Osteoblast (primary cell): ENCODE measurements at places on chromosomes 1 and 21. TPM values are rescaled to one million over a fixed set of nuclear protein-coding genes. Genes with fewer than 3 reads are reported as not detected.

DNA sequence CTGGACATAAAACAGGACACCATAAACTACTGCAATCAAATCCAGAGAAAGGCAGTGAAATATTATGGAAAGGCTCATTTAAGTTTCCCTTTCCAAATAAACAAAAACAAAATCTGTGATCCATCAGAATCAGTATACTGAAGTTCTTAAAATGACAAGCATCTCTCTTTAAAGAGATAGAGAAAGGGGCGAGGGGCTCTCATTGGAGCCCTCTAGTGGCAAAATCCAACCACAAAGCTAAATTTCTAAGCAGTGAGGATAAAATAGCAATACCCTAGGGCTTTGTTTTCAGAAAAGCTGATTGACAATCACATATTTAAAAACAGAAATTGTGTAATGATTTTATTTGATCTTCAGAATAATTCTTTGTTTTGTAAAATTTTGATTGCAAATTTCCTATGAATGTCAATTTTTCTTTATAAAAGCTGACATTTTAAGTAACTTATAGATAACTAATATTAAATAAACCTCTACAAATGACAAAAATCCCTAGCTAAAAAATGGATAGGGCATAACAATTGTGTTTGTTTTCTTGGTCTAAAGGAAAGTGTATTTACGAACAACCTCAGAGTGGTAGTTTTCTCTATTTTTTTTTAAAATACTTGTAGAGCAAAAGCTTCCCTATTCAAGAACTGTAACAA, 138.2 kb downstream of the COL24A1 start:
- no peak for DNase-seq
- H3K36me3 ChIP-seq, result no peaks in the 10 kb centered on the region
- no peaks in the 10 kb centered on the region for H3K4me1 ChIP-seq
- H3K4me3 ChIP-seq, result no peak overlapping the region
- H3K27ac ChIP-seq, result no peak overlapping the region

DNA sequence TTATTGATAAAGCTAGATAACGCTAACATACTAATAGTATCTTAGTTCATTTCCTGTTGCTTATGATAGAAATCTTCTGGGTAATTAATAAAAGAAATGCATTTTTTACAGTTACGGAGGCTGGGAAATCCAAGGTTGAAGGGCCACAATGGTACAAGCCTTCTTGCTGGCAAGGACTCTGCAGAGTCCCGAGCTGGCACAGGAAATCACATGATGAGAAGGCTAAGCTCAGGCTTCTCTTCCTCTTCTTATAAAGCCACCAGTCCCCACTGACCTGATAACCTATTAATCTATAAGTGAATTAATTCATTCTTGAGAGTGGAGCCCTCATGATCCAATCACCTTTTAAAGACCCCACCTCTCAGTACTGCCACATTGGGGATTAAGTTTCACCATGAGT, 82.6 kb downstream of the GPR161 start:
- peaks cover 3% of the 10 kb centered on the region for H3K36me3 ChIP-seq
- no peak overlapping the region for H3K27ac ChIP-seq
- H3K4me3 ChIP-seq, result no peak overlapping the region
- DNase-seq, result no peak

DNA sequence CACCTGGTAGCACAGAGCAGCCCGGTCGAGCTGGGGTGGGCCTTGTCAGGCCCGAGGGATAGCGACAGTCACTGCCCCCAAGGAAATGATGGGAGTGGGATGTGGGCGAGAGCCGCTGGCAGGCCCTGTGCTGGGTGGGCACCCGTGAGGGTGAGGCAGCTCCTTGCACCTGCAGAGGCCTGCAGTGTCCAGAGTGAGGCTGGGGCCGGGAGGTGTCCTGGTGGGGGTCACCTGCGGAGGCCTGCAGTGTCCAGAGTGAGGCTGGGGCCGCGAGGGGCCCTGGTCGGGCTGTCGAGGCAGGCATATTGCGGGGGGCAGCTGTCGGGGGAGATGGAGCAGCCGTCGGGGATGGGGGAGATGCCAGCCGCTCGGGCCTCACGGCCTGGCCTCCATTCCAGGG, 49.5 kb downstream of the SLC19A1 start:
- no peak overlapping the region for H3K4me3 ChIP-seq
- H3K27ac ChIP-seq, result no peak overlapping the region
- no peaks in the 10 kb centered on the region for H3K4me1 ChIP-seq
- H3K27me3 ChIP-seq, result no peaks in the 10 kb centered on the region

DNA sequence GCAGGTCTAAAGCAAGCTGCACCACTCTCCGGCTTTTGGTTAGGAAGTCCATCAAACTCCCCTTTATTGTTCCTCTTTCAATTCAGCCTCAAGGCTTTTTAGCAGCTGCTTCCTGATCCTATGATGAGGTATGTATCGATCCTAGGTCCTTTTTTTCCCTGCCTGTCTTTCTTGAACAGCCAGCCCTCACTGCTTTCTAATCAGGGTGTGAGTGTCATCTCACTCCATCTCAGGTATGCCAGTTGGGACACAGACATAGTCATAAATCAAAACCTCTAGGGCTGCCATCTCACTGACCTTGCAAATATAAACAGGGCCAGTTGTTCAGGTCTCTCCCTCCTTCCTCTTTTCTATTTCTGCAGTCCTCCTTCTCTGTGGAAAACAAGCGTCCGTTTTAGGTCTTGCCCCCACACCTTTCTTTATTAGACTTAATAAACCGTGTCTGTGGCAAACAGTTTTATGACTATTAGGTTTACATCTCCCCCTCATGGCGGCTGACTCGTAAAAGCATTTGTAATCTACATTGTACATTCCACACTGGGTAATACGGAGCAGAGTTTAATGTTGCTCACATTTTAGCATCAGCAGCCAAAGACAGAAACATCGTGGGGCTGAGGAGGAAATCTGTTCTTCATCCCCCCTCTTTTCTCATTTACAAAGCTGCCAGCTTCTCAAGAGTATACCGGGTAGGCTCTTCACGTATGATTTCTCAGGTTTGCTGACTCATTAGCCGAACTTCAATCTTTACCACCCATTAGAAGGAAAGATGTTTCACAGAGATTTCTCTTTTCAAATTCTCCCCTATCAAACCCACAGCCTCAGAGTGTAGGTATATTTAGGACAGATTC, 11.6 kb downstream of the STYXL2 start:
- no peaks in the 10 kb centered on the region for H3K4me1 ChIP-seq
- H3K4me3 ChIP-seq, result no peak overlapping the region
- no peak overlapping the region for H3K27ac ChIP-seq
- H3K36me3 ChIP-seq, result no peaks in the 10 kb centered on the region

GRCh38 chr1:235093696-235094592, 34.7 kb downstream of the TOMM20 start:
- peak; percentile 91 for DNase-seq
- H3K27ac ChIP-seq, result peak overlapping the region; percentile 64
- peak overlapping the region; percentile 66 for H3K4me3 ChIP-seq
- H3K36me3 ChIP-seq, result no peaks in the 10 kb centered on the region
- H3K4me1 ChIP-seq, result peaks cover 10% of the 10 kb centered on the region

DNA sequence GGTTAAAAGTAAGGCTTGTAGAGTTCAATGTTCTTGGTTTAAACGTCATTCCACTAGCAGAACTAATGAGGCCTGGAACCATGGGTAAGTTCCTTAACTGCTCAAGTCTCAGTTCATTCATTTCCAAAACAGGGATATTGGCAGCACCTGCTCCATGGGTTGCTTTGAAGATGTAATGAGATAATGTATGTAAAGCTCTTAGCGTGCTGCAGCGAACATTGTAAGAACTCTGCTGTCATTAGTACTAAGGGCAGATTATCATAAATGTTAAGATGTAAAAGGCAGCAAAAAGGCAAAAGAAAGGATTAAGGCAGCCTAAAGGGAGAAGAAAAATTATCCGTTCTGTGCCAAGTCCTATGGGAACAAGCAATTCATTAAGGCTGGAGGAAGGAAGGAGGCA, 129.1 kb upstream of the NGF start:
- no peak overlapping the region for H3K4me3 ChIP-seq
- no peak for DNase-seq

GRCh38 chr1:24640288-24640687, 2.8 kb upstream of the SRRM1 start:
- DNase-seq, result no peak
- H3K27me3 ChIP-seq, result no peaks in the 10 kb centered on the region
- H3K4me1 ChIP-seq, result peaks cover 22% of the 10 kb centered on the region
- H3K36me3 ChIP-seq, result no peaks in the 10 kb centered on the region
- H3K27ac ChIP-seq, result no peak overlapping the region

DNA sequence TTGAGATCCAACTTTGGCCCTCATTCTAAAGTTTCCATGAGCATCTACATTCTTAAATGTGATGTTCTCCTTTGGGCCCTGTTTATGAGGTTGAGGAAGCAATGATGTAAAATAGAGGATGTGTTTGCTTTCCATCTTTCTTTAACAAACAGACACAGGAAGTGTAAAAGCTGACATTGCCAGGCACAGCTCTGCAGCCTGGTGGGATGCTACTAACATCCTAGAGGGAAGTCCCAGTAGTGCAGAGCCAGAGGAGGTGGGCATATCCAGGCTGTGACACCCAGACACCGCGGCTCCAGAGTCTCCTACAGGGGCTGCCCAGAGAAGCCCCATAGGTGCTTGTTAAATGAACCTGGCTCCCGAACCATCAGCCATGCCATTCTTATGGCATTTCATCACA, 16.2 kb downstream of the OLFML2B start:
- H3K27ac ChIP-seq, result no peak overlapping the region
- H3K4me1 ChIP-seq, result peaks cover 25% of the 10 kb centered on the region
- no peaks in the 10 kb centered on the region for H3K36me3 ChIP-seq

- DNase-seq, result peak; percentile 65
- no peaks in the 10 kb centered on the region for H3K4me1 ChIP-seq
- H3K36me3 ChIP-seq, result no peaks in the 10 kb centered on the region
- peaks cover 34% of the 10 kb centered on the region for H3K27me3 ChIP-seq
Observed at GRCh38 chr1:18726368-18726767, 95.7 kb downstream of the PAX7 start.

DNA sequence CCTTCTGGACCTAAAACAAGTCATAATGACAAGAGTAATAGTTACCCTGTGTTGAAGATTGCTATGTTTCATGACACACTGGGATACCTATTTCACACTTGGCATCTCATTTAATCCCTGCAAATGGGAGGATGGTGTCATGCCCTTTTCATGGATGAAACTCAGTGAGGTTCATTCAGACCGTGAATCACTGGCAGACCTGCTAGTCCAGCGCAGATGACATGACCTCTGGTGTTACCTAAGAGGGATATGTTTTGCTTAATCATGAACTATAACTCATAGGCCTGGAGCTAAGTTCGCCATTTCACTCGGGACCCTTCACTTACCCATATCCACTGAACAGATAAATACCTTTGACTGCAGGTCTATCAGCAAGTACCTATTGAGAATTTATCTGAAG, 286.6 kb upstream of the FMN2 start:
- no peaks in the 10 kb centered on the region for H3K36me3 ChIP-seq
- no peaks in the 10 kb centered on the region for H3K4me1 ChIP-seq
- no peak overlapping the region for H3K27ac ChIP-seq
- H3K4me3 ChIP-seq, result no peak overlapping the region
- DNase-seq, result no peak

- DNase-seq, result peak; percentile 84
- no peak overlapping the region for H3K4me3 ChIP-seq
- H3K27ac ChIP-seq, result no peak overlapping the region
- H3K36me3 ChIP-seq, result no peaks in the 10 kb centered on the region
- H3K4me1 ChIP-seq, result peaks cover 21% of the 10 kb centered on the region
- H3K27me3 ChIP-seq, result no peaks in the 10 kb centered on the region
Observed at GRCh38 chr1:186155594-186155993, 219.5 kb downstream of the TPR start.

DNA sequence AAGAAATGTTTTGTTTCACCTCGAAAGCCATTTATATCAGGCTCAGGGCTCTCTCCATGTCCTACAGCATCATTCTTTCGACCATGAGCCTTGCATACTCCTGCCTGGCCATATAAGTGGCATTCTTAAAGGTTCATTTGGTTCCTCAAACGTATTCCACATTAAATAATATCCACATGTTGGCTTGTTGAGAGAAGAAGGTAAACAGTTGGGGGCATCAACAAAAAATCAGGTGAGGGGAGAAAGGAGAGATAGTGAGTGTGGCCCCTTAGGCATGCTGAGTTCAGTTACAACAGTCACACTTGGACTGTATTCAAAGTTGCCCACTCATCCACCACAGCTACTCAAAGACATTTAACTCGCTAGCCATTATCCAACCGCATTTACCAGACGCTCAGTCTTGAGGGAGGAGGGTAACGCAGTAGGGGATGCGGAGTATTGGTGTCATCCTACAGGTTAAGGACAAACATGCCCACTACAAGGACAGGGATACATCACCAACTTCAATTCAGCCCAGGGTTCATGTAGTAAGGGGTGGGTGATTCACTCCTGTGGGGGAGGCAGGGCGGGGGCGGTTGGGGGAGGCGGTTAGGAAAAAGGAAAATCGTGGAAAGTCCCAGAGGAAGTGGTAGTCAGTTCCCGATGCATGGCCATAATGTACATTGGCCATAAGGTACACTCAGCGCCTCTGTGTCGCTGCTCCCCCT, 1.4 kb downstream of the ZNF697 start:
- H3K27me3 ChIP-seq, result peaks cover 3% of the 10 kb centered on the region
- peak; percentile 90 for DNase-seq
- peak overlapping the region; percentile 82 for H3K27ac ChIP-seq
- peaks cover 28% of the 10 kb centered on the region for H3K4me1 ChIP-seq

DNA sequence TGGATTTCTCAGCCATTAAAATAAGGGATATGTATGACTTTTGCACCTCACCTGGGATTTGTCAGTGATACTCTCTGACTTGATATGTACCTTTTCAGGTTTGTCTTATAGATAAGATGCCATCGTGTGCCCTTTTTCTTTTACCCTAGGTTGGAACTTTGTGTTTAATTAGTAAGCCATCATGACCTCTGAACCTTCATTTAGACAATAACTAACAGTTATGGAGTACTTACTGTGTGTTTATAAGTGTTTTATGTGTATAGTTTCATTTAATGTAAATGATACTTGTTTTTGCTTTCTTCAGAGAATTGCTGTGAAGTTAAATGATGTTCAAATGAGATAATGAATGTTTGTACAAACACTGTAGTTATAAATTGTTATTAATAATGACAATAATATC, 14.4 kb downstream of the HS2ST1 start:
- H3K36me3 ChIP-seq, result no peaks in the 10 kb centered on the region
- H3K4me1 ChIP-seq, result no peaks in the 10 kb centered on the region
- no peaks in the 10 kb centered on the region for H3K27me3 ChIP-seq
- H3K4me3 ChIP-seq, result no peak overlapping the region
- DNase-seq, result no peak
- H3K27ac ChIP-seq, result no peak overlapping the region

DNA sequence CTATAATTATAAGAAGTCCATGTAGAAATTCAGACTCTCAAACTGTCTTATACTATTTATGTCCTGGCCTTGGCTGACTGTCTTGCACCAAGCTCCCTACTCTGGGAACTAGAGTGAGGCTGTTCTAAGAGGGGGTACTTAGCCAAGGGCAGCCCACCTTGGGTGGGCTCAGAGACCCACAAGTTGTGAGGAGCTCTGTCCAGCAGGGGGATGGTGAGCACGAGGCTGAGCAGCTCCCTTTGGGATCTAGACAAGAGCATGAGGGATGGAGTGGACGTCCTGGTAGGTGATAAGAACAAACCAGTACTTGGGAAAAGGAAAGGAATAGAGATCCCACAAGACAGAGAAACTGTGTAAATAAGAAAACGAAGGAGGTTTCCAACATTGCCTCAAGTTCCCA, 127.1 kb upstream of the SLC44A3 start:
- peaks cover 15% of the 10 kb centered on the region for H3K4me1 ChIP-seq
- H3K36me3 ChIP-seq, result no peaks in the 10 kb centered on the region
- no peak overlapping the region for H3K27ac ChIP-seq
- no peak overlapping the region for H3K4me3 ChIP-seq
- H3K27me3 ChIP-seq, result peaks cover 3% of the 10 kb centered on the region

- peak; percentile 96 for DNase-seq
- H3K4me1 ChIP-seq, result peaks cover 9% of the 10 kb centered on the region
- no peak overlapping the region for H3K4me3 ChIP-seq
- H3K27me3 ChIP-seq, result peaks cover 33% of the 10 kb centered on the region
Observed at GRCh38 chr1:205488074-205488723, 16.3 kb upstream of the CDK18 start.

Gene INSRR
- 0.29 and 0.36 TPM in 2 replicates for total RNA-seq

Gene LYPLA2
- total RNA-seq, result 28.3 and 36.9 TPM in 2 replicates

Gene KMO
- total RNA-seq, result under 0.01 and 0.36 TPM in 2 replicates

Gene TMEM61
- not detected in 2 replicates for total RNA-seq

Gene FMO5
- 2.7 and 3.6 TPM in 2 replicates for total RNA-seq
